Activated effector memory CD4-positive, alpha-beta T cell treated with anti-CD3 and anti-CD28 coated beads, Interleukin-2, amount 50 U/mL, for 16 hours (primary cell): ENCODE measurements at places on chromosomes 11 and 22.

- DNase-seq, result no peak
Observed at GRCh38 chr11:129322941-129323340, 52.7 kb upstream of the BARX2 start.

DNA sequence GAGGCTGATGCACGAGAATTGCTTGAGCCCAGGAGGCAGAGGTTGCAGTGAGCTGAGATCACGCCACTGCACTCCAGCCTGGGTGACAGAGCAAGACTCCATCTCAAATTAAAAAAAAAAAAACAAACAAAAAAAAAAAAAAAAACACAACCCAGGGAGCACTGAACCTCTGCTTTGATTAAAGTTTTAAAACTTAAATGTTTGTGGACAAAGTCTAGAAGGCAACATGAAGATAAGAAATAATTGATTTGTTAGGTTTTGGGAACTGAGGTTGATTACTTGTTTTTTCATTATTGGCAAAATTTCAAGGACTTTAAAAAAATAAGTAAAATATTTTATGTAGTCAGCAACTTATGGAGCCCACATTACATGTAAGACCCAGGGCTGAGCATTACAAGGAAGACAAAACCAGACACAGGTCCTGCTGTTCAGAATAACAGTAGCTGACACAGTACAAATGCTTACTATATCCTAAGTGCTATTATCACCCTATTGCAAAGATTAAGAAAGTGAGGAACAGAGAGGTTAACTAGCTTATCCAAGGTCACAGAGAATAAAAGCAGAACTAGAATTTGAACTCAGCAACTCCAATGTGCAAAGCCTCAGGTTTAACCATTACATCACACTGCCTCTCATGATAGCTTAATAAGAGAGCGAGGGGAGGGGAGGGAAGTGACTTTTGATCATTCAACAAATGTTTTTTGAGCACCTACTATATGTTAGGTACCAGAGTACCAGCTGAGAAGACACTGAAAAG, 2.3 kb upstream of the CRY2 start:
- no peak for DNase-seq

- DNase-seq, result no peak
Observed at GRCh38 chr11:11336664-11337063, 16.4 kb downstream of the CSNK2A3 start.

GRCh38 chr22:45538281-45538680, 35.6 kb downstream of the FBLN1 start:
- no peak for DNase-seq

GRCh38 chr11:12276356-12276755, 101.0 kb upstream of the PARVA start:
- peak; percentile 58 for DNase-seq

DNA sequence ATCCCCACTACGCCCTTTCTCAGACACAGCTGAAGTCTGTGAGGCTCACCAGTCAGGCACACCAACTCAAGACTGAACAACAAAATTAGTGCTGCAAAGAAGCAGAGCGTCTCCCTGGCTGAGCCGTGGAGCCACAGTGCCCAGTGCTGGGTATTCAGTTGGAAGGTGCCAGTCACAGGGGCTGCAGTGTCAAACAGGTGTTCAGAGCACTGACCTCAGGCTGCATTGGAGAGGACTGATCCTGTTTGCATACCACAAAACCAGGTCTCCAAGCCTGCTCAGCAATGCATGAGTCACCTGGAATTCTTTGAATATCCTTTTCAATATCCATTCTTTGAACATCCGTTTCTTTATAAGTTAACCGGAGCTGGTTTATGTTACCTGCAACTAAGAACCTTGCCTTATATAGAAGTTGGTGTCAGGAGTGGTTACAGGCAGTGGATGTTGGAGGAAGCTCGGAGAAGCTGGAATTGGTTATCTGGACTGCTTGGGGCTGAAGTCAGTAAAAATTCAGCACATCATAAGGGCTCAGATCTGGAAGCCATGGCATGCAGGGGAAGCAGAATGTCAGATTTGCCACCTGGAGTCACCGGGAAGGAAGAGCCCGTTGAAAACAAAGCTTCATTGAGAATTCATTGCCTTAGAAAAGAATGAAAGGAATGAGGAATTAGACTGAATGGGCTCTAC, 30.3 kb downstream of the PDGFB start:
- peak; percentile 58 for DNase-seq

- DNase-seq, result no peak
Observed at GRCh38 chr11:8055091-8055835, 25.7 kb upstream of the TUB start.

GRCh38 chr22:23270798-23271596, 90.7 kb downstream of the BCR start:
- DNase-seq, result no peak

- DNase-seq, result no peak
Observed at GRCh38 chr11:122983438-122984185, 2.0 kb upstream of the BSX start.

DNA sequence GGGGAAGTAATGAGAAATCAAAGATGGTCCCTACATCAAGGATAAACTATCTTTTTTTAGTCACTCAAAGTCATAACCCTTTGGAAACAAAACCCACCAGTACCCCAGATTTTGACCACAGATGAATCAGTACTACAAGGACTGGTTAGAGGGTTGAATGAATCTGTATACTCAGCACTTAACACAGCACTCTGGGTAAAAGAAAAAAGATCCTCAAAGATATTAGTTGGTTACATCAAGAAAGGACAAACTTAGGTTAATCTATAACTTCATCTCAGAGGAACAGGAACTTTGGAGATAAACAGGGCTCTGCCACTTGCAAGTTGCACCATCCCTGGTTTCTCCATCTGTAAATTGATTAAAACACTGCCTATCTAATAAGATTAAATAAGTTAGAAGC, 18.8 kb downstream of the SC5D start:
- no peak for DNase-seq

- no peak for DNase-seq
Observed at GRCh38 chr11:75902631-75903030, 87.6 kb downstream of the UVRAG start.

- no peak for DNase-seq
Observed at GRCh38 chr11:32615422-32615821, 31.8 kb downstream of the EIF3M start.

- DNase-seq, result no peak
Observed at GRCh38 chr11:58934945-58935513, 4.3 kb upstream of the GLYATL1 start.

GRCh38 chr11:815675-816432, 2.9 kb upstream of the PNPLA2 start:
- no peak for DNase-seq

DNA sequence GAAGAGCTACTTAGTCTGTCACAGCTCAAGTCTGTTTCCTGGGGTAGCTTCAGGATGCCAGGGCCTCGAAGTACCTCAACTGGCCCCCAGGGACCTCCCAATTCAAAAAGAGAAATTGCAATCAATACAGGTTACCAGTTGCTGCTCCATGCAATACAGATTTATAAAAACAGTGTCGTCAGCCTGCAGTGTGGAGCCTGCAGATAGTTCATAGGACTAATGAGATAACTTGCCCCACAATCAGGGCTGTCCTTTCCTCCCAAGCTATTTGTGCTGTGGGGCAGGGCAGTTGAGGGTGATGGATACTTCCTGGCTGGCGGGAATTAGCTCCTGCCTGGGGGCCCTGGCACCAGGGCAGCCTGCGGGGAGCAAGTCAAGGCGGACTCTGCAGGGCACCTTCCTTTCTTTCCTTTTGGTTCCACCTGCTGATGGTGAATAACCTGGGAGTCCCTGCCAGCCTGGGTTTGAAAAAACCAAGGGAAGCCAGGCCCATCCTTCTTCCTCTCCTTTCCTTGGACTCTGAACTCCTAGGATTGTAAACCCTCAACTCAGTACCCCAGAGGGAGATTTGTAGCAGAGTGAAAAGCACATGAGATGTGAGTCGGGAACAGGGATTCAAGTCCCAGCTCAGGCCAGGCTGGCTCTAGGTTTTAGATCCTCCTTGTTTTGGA, 216.6 kb downstream of the CEP164 start:
- DNase-seq, result no peak

DNA sequence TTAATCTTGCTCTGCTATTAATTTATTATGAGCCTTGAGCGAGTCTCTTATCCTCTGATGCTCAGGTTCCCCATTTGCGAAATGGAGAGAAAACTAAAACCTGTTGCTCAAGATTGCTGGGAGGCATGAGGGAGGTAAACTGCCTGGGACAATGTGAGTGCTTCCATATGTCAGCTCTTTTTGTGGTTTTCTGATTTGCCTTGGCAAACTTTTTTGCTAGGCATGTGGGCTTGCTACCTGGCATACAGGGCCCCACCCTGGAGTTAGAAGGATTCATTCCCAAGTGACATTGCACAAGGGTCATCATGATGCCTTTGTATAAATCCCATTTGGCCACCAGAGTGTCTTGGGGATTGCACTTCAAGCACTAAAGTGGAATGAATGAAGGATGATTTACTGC, 22.4 kb downstream of the TSPAN18 start:
- DNase-seq, result no peak

- peak; percentile 82 for DNase-seq
Observed at GRCh38 chr11:122749005-122749687, 89.2 kb upstream of the CRTAM start.

- DNase-seq, result no peak
Observed at GRCh38 chr11:132453406-132453805, 1078.9 kb downstream of the OPCML start.

DNA sequence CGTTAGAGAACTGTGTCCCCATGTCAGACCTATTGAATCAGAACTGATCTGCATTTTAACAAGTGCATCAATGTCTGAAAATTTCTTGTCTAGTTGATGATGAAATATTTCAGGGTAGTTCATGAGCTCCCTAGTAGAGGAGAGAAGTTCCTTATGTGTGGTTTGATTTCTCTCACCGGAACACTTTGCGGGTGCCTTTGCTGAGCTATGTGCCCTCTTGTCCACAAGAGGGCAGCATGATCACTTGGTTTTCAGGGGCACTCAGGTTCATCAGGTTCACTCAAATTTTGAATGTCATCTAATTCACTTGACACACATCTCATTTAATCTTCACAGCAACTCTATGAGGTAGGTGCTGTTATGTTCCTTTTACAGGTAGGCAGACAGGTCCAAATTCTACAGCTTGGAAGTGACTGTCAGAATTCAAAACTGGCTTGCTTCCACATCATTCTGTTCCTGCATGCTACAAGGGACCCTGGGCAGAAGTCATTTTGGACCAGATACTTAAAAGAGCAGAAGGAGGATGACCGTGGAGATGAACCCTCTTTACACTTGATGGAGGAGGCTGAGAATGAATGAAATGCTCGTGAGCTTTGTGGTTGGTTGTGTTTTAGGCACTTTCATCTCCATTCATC, 55.6 kb downstream of the P4HA3 start:
- DNase-seq, result peak; percentile 80

DNA sequence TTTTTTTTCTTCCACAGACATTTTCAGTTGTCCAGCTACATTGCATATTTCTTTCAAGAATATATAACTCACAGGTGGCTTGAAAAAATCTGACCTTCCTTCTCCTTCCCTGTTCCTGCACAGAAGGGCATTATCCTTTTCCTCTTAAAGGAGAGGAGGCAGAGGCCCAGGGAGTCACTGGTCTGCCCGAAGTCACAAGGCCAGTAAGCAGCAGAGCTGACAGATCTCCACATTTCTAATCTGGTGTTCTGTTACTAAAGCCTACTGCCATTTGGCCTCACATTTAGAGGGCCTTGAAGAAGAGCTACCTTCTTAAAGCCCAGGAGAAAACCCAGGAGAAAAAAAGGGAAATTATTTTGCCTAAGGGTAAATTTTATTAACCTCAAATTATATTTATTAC, 12.3 kb downstream of the ENDOD1 start:
- DNase-seq, result no peak

GRCh38 chr11:124153821-124154220, 29.3 kb upstream of the OR10D3 start:
- no peak for DNase-seq

DNA sequence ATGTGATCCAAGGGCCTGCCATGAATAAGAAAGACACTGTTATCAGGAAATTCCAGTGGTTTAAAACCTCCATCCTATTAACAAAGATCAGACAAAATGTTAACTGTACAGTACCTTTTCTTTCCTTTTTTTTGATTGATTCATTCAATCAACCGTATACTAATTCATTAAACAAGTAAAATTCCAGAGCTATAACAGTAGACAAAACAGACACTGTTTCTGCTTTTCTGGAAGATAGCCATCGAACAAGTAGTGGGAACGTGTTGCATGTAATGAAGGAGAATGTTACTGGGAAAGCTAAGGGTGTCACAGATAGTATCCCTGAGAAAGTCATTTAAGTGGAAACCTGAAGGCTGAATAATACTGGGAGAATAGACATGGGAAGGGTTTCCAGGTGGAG, 73.7 kb upstream of the ALKBH3 start:
- no peak for DNase-seq
